Renal cortical epithelial cell (primary cell): ENCODE measurements at places on chromosomes 1 and 21. TPM values are rescaled to one million over a fixed set of nuclear protein-coding genes. Genes with fewer than 3 reads are reported as not detected.

- DNase-seq: no peak
Measured at GRCh38 chr1:182641561-182641960, 37.4 kb upstream of the RGS16 start.

DNA sequence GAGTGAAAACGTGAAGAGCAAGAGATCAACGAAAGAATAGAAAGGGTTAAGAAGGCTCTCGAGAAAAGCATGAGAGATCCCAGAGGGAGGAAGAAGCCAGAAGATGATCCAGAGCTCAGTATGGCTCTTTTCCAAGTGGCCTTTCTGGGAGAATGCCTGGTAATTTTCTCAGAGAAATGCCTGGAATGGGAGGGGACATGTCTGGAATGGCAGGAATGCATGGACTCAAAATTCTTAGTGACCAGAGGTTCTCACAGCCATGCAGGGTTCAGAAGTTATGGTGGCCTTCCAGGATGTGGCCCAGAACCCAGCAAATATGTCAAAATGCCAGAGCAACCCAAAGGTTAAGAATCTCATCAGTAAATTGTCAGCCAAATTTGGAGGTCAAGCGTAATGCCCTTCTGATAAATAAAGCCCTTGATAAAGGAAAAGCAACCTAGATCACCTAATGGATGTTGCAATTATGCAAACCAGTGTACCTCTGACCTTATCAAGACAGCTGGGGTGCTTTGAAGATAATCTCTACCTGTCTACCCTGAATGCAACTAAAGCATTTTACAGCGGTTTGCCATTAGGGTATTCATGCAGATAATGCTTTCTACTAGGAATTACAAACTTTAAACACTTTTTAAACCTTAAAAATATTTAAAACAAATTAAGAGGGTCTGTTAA is 53.1 kb downstream of the NBPF6 start:
- peak; percentile 80 for DNase-seq

DNA sequence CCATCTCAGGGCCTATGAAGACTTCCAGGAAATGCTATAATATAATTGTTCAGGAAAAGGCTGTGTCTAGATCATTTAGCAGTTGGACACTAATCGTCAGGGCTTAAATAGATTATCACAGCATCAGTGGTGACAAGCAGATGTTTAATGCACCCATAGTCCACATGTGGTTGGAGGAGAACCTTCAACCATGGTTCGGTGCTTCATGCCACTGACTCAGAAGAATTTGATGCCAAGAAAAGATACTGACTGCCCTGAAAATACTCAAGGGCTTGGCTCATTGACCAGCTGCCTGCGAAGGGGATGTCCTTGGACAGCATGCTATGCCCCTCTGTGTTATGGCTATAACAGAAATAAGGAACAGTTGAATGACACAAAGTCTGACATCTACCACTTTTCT is 175.7 kb downstream of the HHIPL2 start:
- DNase-seq: peak; percentile 1

DNA sequence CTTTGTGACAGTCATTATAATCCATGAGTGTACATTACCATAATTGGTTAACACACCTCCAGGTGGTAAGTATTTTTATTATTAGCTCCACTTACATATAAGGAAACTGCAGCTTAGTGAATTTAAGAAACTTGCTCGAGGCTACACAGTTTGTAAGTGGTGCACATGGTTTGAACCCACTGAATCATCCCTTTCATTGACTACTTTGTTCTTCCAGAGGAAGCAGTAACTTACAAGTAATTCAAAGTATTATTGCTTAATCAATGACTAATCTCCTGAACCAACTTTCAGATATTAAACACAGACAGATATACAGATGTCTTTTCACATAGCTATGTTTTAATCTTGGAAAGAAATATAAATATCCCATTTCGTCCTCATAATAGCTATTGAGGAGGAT is 18.7 kb upstream of the CLDN8 start:
- DNase-seq: peak; percentile 91

GRCh38 chr1:117171900-117172511 is 38.7 kb downstream of the VTCN1 start:
- DNase-seq: peak; percentile 98

DNA sequence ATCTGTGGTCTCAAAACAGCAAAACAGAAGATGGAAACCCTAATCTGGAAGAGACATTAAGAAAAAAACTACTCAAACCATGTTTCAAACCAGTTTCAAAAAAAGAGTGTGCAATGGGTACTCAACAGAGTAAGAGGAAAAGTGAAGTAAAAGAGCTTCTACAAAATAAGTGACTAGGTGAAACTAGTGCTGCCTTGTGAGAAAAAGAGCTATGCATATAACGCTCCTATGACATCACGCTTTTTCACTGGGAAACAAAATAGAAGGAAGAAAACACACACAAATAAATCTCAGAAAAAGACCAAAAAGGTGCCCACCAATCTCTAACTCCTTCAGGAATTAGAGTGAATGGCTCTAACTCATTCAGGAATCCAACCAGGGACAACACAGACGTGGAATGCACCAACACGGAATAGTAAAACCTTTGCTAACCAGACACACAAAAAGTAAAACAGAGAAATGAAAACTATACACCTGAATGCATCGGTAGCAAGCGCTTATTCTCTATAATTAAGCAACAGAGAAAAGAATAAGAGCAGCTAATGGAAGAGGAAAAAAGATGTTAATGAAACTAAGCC is 1.3 kb downstream of the FOXJ3 start:
- no peak for DNase-seq

DNA sequence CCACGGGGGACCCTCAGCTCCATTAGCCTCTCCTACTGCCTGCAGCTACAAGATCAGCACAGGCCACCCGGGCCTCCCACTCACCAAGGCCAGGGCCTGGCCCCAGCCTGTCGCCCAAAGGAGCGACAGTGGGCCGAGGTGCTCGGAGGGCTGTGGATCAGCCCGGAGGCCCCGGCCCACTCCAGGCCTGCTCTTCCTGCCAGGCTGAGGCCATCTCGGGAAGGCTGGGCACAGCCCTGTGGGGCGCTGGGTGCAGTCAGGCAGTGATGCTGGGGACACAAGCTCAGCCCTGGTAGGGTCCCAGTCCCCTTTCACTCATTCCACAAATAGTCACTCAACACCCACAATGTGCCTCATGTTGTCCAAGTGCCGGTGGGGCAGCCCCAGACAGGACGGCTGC is 58.8 kb downstream of the CASZ1 start:
- DNase-seq: no peak

DNA sequence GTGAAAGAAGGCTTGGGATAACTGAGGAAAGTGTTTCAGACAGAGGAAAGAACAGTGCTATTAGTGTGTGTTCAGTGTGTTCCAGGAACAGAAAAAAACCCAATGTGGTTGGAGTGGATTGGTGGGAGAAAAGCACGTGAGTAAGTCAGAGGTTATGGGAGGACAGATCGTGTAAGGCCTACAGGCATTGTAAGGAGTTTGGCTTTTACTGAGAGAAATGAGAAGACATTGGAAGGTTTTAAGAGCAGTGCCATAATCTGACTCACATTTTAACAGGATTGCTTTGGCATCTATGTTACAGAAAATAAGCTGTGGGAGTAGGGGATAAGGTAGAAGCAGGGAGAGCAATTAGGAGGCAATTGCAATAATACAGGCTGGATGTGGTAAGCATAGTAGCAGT is 4.8 kb downstream of the ARPC5 start:
- DNase-seq: peak; percentile 65

- no peak for DNase-seq
Measured at GRCh38 chr1:44505210-44505993, 100.3 kb downstream of the RNF220 start.

DNA sequence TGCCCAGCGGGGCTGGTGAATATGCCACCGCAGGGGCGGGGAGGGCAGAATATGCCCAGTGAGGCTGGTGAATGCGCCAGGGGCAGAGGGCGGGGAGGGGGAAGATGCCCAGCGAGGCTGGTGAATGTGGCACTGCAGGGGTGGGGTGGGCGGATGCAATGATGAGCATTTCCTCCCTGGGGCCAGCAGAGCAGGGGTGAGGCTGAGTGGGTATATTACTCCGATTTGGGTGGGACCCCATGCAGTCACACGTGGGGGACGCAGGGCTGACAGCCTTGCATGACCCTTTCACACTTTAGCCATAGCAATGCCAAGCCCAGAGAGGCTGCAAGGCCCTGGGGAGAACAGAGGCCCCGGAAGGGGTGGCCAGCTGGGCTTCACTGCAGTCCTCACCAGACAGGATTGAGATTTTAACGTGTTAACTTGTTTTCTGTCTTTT is 9.3 kb upstream of the SLX9 start:
- no peak for DNase-seq

DNA sequence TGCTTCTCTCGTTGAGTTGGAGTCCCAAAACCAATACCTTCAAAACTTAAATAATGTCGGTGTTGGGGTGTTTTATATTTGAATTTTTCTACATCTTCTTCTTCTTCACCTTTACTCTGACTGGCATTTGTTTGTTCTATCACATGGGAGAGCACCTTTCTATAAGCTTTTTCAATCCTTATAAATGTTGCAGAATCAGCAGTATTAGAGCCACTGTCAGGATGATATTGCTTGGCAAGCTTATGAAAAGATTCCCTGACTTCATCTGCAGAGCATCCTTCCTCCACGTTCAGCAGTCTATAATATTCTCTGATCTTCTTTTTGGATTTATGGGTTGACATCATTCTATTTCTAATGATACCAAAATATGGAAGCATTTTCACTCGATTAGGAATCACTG is 2.6 kb downstream of the DNAJC28 start:
- DNase-seq: no peak

- DNase-seq: no peak
Measured at GRCh38 chr1:203322500-203323179, 17.3 kb downstream of the BTG2 start.

GRCh38 chr1:34549199-34549598 is 205.6 kb upstream of the GJB5 start:
- DNase-seq: no peak

DNA sequence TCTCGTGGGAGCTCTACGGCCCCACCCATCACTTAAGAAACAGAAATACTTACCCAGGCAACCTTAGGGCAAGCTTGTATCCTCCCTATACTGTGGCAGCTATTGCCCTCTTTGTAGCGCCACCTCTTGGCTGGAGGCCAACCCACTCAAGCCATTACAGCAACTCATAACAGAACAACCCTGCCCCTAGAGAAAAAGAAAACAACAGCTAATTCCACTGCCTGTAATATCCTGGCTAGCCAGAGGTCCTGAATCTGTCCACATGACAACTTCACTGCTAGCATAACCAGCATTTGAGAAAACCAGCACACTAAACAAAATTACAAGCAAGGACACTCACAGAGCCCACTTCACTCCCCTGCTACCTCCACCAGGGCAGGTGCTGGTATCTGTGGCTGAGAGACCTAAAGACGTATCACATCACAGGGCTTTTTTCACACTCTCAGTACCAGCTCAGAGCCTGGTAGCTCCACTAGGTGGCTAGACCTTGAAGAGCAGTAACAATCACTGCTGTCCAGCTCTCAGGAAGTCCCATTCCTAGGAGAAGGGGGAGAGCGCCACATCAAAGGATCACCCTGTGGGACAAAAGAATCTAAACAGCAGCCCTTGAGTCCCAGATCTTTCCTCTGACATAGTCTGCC is 14.5 kb upstream of the MX1 start:
- DNase-seq: peak; percentile 43

DNA sequence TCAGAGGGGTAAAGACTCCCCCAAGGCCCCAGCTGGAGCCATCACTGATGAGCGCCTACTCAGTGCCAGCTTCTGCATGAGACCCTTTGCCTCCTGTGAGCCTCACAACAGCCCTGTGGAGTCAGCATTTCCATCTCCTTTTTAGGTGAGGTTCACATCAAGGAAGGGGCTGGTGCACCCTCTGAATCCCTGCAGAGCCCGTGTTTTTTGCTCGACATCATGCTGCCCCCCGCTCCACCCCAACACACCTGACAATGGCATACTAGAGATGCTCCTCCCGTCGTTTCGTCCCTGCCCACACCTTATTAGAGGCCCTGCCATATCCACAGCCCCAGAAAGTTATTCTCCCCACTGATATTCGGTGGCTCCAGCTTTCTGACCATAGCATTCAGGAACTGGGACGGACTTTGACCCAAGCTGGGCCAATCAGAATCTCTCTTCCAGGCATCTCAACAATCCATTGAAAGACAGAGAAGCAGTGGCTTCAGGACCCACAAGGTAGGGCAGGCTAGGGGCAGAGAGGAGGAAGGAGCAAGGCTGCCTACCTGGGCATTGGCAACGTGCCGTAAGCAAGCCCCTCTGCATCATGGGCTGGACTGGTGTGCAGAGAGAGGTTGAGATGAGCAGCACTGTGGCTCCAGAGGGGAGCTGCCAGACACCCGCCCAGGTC is 32.7 kb downstream of the EPHA10 start:
- DNase-seq: no peak

- no peak for DNase-seq
Measured at GRCh38 chr1:232806186-232806510, 932 bp downstream of the MAP10 start.

DNA sequence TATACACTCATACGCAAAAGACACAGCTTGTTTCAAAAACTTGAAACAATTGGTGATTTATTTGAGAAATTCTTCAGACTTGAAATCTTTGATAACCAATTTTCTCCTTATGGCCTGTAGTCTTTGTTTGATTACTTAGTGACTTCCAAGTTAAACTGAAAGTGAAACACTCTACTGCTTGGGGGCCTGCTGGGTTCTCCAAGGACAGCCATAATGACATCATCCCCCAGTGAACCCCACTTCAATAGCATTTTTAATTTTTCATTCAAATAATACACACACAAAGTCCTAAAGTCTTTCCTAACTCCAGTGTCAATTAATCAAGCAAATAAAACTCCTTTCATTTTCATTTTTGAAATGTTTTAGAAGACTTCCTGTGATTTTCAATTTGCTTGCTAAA is 59.2 kb downstream of the KRTAP19-8 start:
- DNase-seq: no peak

- no peak for DNase-seq
Measured at GRCh38 chr1:111402083-111402482, 25.5 kb downstream of the OVGP1 start.

DNA sequence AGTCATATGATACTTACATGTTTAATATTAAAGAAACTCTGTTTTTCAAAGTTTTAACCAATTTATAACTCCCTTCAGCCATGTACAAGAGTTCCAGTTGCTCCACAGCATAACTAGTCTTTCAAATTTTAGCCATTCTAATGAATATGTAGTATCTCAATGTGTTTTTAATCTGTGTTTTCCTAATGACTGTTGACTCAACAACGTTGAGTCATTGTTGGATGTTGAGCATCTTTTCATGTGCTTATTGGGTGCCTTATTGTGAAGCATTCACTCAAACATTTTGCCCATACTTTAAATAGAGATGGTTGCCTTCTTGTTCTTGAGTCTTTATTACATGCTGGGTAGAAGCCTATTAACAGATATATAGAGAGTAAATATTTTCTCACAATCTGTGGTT is 240.2 kb upstream of the LYPLAL1 start:
- no peak for DNase-seq

The FAM177B gene
- not detected in 2 replicates for total RNA-seq

The NUDT4B gene
- total RNA-seq: 7.6 and 11.6 TPM in 2 replicates

The PLEKHA6 gene
- total RNA-seq: 16.7 and 26.8 TPM in 2 replicates

The ZNF683 gene
- total RNA-seq: not detected in 2 replicates

The DISP3 gene
- under 0.01 TPM in 1 of 2 replicates, not detected in the other for total RNA-seq

The HEYL gene
- 0.10 TPM in 1 of 2 replicates, not detected in the other for total RNA-seq

The ETV3L gene
- not detected in 2 replicates for total RNA-seq

The COL16A1 gene
- 14.5 and 14.8 TPM in 2 replicates for total RNA-seq

The OR14K1 gene
- total RNA-seq: not detected in 2 replicates

The KRTAP13-2 gene
- not detected in 2 replicates for total RNA-seq
